ENCODE measurements at places on chromosomes 16 and 17.

DNA sequence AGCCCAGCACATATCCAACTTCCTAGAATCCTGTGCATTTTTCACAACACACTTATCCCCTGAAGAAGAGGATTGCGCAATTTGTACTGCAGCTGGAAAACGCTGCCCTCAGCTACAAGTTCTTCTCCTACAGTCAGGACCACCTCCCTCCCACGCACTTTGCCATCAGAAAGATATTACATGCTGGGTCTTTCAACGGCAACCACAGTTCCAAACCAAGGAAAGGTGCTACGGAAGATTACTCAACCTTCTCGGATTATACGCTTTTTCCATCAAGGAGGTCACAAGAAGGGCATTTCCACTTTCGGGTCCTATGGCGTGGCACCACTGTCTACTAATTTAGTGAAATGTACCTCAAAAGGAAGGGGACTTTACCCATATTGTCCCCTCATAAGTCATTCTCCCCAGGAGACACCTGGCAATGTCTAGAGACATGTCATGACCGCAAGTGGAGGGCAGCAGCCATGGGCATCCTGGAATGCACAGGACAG is 35.2 kb downstream of the USP7 start:
- DNase-seq, result no peak

DNA sequence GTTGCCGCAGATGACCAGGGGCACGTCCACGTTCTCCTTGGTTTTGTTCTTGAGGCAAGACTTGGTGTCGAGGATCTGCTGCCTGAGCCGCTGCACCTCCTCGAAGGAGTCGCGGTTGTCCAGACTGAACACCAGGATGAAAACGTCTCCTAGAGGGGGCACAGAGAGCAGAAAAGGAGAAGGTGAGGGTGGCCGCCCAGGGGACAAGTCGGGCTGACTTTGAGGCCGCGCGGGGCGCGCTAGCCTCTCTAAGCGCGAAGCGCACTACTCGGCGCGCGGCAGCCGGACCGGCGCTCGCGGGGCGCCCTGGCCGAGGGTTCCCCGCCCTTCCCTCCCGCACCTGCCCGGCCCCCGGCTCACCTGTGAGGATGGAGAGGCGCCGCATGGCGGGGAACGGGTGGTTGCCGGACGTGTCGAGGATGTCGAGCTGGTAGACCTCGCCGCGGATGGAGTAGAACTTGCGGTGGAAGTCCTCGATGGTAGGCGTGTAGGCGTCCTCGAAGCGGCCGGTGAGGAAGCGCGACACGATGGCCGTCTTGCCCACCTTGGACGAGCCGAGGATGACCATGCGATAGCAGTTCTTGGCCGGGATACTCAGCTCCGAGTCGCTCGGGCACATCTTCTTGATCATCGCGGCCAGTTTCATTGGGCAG is 533 bp downstream of the RASD1 start:
- no peak for DNase-seq

GRCh38 chr17:17044846-17045561 is 2.7 kb downstream of the MPRIP start:
- DNase-seq, result no peak

DNA sequence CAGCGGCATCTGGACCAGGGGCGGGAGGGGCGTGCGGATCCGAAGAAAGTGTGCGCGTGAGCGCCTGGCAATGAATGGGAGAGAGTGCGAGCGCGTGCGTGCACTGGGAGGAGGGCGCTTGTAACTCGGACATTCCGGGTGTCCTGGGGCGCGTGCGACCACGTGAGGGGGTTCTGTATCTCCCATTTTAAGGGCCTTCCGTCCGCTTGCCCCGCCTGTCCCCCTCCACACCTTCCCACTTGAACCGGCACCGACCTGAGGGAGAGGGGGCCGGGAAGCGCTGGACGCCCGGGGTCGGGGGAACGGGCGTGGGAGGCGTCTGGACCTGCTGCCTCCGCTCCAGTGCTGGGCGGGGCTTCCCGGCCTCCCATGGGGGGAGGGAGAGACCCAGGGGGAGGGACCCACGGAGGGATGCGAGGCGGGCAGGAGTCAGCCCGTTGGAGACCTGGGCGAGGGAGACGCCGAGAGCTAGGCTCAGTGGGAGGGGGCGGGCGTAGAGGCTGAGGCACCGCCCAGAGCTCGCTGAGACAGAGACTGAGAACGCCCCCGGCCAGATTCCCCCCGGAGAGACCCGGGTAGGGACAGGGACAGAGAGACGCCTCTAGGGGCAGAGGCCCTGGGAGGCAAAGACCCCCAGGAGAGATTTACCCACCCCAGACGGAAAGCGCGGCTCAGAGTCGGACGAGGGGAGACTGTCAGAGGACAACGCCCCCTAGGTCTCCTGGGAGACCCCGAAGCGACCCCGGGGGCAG is at the start of gene KREMEN2:
TSS of gene KREMEN2 (plus strand) at position 553 of the 752 bp plus-strand sequence. CDS start 246 bp downstream, outside the sequence.
- DNase-seq, result peak; percentile 91

- DNase-seq, result no peak
Observed at GRCh38 chr16:24848065-24848464, 2.3 kb downstream of the SLC5A11 start.

DNA sequence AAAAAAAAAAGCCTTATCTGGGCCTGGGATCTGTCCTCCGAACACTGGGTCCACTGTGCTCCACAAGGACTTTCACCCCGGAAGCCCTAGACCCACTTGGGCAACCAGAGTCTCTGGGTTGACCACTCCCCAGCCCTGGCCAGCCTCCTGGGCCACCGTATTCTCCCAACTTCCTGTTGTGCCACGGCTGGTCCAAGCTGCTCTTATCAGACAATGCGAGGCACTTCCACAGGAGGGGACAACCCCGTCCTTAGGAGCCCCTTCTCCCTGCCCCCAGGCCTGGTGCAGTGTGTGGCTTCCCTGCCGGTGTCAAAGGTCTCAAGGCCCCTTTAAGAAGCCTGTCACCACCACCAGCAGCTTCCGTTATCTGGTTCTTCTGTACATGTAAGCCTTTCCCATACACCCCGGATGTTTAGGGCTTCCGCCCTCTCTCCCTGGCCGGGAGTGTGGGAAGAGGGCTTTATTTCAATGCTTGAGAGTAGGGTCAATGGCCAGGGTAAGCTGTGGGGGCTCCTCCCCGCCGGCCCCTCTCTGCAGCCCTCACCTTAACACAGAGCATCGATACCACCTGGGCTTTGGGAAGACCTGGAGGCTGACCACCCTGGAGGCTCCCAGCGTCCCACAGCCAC is 313.0 kb downstream of the SEC14L1 start:
- no peak for DNase-seq
